ENCODE measurements at places on chromosomes 5 and 9. TPM values are rescaled to one million over a fixed set of nuclear protein-coding genes. Genes with fewer than 3 reads are reported as not detected.

DNA sequence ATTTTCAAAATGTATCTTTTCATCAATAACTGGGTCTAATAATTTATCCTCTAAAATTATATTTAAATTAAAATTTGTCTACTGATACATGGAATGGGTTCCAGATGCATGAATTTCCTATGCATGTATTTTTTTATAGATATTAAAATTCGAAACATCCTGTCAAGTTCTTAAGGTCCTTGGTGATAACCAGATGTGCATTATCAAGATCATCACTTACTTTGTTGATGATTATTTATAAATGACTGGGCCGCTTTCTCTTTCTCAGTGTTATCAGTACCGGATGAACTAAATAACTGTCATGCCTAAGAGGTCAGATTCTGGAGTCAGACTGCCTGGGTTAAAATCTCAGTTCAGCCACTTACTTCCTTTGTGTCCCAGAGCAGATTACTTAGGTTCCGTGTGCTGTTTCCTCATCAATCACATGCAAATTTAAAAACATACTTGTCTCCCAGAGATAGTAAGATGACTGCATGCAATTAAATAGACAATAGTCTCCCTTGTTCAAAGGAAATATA, 124.3 kb downstream of the TEX10 start:
- DNase-seq = no peak

DNA sequence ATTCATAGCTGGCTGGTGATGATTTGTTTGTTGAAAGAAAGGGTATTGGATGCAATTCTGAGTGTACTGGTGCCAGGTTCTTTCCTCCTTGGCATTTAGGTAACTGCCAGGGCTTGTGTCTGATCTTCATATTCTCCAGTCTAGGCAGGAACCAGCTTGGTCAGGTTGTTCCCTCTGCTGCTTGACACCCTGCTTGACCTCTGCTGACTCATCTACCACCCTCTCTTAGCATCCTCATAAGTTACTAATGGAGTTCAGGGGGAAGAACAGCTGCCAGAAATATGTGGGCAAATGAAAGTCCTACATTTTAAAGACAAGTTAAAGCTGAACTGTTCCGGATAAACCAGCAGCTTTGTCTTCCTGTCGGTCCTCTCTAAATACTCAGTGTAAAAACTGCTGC, 116.1 kb upstream of the TNC start:
- DNase-seq = peak; percentile 82

- DNase-seq = no peak
Measured at GRCh38 chr9:127921557-127922120, 4.8 kb upstream of the ST6GALNAC4 start.

- no peak for DNase-seq
Measured at GRCh38 chr5:137283801-137284200, 215.3 kb downstream of the SPOCK1 start.

DNA sequence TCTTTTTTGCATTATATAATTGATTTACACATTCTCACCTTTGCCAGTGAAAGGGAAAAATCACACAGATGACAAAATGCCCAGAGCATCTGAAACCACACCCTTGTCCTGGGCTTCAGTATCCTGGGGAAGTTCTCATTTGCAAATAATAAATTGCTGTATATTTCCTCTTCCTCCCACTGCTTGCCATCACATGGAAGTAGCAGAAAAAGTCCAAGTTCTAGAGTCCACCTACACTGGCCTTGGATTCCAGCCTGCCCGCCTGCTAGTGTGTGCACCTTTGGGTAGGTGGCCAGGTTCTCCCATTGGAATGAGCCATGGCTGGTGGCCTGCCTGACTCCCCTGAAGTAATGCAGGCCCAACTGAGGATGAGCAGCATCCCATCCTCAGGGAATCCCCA, 149.4 kb downstream of the GADD45G start:
- DNase-seq = no peak

GRCh38 chr5:159971931-159972461, 36.9 kb upstream of the TTC1 start:
- DNase-seq = no peak

- DNase-seq = peak; percentile 92
Measured at GRCh38 chr9:127968700-127969383, 11.9 kb downstream of the EEIG1 start.

GRCh38 chr5:34923694-34924461, 5.5 kb upstream of the DNAJC21 start:
- peak; percentile 90 for DNase-seq

DNA sequence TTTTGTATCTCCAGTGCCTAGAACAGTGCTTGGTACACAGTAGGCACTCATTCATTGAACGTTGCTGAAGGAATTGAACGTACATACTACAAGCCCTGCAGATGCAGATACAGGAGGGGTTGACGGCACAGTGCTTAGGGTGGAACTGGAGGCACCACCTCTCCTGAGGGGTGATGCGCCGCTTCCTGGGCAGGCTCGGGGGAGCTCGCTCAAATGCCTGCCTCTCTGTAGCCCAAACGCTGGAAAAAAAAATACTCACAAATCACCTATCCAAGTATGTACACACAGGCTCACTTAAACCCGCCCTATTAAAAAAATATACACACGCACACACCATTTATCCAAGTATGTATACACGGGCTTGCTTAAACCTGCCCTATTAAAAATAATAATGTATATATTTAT, 536 bp upstream of the COMMD10 start:
- peak; percentile 39 for DNase-seq

DNA sequence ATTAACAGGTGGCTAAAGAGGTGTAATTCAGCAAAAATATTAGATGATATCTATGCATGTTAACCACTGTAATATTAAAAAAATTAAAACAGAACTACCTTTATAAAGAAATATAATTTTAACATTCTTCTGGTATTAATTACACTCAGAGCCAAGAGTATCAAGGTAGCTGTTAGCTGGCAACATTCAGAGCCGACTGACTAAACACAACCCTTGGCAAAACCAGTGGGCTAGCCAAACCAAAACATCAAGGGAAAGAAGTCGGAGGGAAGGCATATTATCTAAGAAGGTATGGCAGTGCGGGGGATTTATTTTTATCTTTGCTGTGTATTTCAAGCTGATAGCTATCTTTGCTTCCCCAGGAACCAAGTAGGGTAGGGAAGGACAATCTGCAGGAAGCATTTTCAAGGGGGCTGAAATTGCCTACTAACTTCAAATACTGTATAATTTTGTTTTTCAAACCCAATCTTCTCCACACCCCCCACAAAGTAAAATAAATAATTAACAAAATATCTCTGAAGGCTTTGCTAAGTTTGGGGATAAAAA, 24.0 kb downstream of the ELL2 start:
- DNase-seq = no peak

- no peak for DNase-seq
Measured at GRCh38 chr9:72440378-72440777, 75.4 kb upstream of the ZFAND5 start.

GRCh38 chr5:57862471-57862911, 379.9 kb upstream of the ACTBL2 start:
- peak; percentile 39 for DNase-seq

GRCh38 chr5:7169240-7169878, 226.6 kb upstream of the ADCY2 start:
- no peak for DNase-seq

- no peak for DNase-seq
Measured at GRCh38 chr9:97573482-97574073, 59.6 kb downstream of the TSTD2 start.

DNA sequence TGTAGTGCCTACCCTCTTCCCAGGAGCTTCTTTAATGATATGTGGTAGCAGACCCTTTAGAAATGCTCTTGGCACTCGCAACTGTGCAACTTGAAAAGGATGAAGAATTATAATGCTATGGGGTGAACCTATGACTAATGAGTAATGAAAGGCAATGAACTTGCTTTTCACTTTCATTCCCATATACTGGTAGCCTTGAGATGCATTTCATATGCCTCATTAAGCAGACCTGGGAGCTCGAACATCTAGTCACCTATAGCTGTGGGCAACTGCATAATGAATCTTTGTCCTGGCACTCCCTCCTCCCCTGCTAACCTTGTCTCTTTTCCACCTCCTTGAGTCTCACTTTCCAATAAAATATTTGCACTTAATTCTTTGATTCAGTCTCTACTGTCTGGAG, 605.9 kb upstream of the DAB2 start:
- DNase-seq = no peak

- no peak for DNase-seq
Measured at GRCh38 chr5:14917719-14918118, 46.1 kb upstream of the ANKH start.

Gene DEPDC1B
- total RNA-seq = 2.1 TPM

Gene CDKN2A
- 10.8 TPM for total RNA-seq

Gene DENND1A
- 8.2 TPM for total RNA-seq

Gene GFI1B
- total RNA-seq = not detected

All from fibroblast of lung (primary cell).